ENCODE measurements at places on chromosomes 6 and 20.

GRCh38 chr6:74018825-74019224 lies 322.8 kb downstream of the CD109 start:
- no peak for DNase-seq

- no peak for DNase-seq
These were observed 124.0 kb upstream of the SLC2A12 start for GRCh38 chr6:134176264-134176975.

DNA sequence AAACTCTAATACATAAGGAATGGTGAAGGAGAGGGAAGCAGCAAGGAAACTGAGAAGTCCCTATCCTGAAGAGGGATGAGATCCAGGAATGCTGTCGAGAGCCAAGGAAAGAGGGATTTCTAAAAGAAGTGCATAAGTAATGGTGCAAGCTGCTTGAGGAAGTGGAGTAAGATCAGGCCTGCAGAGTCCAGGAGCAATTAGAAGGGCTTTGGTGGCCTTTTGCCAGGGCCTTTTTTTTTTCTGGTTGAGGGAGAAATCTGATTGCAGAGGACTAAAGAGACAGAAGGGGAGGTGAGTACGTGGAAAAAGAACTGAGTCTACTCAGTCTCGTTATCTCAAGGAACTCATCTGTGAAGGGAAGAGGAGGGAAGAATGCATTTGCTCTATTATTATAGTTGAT lies 396.2 kb downstream of the UTRN start:
- DNase-seq, result no peak

DNA sequence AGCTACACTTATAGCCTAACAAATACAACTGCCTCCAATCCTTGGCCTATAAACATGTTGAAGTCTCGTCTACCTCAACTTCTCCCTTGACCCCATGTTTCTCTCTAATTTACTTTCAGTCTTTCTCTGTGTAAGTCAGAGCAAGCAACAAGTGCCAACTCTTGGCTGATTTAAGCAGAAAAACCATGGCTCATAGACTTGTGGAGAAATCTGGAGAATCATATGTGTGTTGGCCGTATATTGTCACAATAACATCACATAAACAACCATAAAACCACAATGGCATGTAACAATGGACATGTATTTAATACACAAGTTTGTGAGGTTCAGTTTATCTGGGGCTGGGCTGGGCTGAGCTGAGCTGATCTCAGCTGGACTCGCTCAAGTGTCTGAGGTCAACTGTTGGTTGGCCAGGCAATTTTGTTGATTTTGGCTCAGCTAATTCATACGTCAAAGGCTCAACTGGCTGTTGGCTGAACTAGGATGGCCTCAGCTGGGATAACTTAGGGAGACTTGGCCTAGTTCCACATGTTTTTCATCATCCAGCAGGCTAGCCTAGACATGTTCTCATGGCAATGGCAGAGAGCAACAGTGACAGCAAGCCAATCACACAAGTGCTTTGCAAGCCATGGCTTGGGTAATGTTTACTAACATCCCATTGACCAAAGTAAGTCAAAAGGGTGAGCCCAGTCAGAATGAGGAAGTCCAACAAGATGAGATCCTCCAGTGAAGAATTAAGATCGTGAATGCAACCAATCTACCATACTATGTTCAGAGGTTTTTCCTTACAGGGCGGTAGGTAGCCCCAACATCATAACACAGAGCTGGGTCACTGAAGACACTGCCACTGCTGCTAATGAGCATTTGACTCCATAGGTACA lies 12.9 kb upstream of the TBC1D22B start:
- DNase-seq, result no peak

- DNase-seq, result peak; percentile 21
These were observed 188.9 kb upstream of the TAB2 start for GRCh38 chr6:149128489-149129145.

- DNase-seq, result no peak
These were observed 161.0 kb downstream of the KHDC1L start for GRCh38 chr6:73064266-73064665.

GRCh38 chr6:148502083-148502772 lies 159.6 kb downstream of the SASH1 start:
- DNase-seq, result no peak

DNA sequence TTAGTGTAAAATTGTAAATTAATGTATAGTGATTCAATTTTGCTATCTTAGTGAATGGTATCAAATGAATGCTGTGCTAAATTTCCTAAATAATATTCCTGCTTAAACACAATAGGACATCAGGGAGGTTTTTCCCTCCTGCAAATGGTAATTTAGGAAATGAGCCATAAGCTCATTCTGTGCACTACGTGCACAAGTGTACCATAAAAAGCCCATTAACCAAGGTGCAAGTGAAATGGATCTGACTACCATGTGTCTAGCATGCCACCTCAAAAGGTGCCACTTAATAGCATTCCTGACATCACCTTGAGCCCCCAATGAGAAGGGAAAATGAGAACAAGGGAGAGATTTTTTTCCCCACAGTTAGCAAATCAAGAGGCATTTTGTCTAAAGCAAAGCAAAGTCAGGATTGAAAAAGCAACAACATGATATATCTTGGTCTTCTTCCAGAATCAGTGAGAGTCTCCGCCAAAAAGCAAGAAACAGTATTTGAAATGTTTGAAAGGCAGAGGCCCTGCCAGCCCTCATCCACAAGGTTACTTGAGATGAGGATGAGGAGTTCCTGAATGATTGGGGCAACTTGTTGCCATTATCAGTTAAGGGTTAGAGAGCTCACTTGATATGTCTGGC lies 334.2 kb upstream of the RSPO3 start:
- DNase-seq, result no peak

DNA sequence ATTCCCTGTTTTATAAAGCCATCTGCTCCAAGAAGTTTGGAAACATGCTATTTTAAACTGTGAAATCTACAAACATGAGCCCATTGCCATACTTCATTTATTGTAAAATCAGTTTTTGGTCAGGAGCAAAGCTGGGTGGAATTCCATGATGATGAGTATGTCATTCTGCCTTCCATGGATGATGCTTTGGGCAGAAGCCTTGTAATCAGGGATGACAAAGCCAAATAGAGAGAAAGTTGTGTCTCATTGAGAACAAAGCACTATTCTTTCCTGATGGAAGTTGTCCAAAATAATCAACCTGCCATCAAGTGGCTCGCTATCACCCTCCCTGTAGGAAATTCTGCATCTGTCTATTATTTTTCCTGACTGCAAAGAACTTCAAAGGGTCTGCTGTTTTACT lies 313.0 kb upstream of the DEFB112 start:
- no peak for DNase-seq

DNA sequence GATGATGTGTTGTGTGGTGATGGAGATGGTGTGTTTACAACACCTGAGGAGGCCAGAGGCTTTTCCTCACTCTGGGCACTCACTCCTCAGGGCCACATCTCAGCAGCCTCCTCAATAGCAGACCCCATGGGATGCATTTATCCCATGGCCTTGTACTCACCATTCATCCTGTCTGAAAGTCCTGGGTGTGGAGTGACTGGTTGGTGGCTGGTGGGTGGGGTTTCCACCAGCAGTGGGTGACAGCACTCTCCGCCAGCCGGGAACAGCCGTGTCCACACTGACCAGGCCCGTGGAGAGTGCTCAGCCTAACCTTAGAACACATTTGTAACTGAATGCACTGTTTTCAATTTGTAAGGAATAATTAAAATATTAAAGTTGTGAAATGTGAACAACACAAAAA lies 163.4 kb upstream of the AFDN start:
- no peak for DNase-seq

DNA sequence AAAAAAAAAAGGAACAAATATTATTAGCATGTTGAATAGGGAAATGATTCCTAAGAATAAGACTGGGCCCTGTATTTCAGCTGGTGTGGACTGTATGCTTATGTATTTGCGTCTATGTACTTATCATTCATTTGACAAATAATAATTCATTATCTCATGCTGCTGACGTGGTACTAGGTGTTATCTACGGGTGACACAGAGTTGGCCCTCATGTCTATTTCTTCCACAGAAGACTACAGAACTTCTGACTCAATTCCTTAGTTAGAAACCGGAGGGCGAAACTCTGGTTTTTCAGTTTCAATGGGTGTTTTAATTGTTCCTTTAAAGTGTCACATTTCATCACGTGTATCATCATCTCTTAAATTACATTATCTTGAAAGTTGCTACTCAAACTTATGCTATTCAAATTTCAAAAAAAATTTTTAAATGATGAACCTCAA lies 305.9 kb downstream of the CLIC5 start:
- DNase-seq, result peak; percentile 26

DNA sequence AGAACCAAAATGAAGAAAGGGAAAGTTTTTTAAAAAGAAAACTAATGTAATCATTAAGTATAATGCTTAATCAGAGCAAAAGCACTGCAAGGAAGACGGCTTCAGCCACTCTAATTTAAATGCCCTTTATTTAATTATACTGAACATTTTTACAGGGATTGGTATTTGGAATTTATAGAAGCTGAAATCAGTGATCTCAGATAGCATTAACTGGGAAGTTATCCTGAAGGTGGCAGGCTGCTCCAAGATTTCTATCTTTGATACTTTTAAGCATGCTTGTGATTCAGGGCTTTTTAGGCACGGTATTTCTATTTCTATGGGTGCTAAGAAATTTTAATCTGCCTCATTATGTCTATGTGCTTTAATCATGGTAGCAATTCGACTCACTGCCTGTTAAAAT lies 1.3 kb upstream of the NDUFAF4 start:
- no peak for DNase-seq

DNA sequence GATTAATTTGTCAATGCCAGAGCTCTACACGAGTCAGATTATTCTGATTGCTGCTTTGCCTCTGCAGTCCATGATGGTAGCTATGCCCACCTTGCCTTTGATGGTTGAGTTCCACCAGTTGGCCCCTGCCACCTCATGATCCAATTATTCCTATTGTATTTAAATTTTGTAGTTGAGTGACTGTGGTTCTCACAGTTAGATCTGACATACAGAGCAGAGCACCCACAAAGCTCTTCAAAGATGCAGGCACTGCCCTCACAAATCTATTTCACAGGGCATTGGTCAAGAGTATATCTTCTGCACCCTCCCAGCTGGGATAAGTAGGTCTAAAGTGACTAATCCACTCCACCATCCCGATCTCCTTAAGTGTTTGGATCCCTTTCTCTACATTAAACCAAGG lies 318.8 kb downstream of the EYA4 start:
- DNase-seq, result no peak

GRCh38 chr20:16978497-16978896 lies 230.3 kb downstream of the OTOR start:
- DNase-seq, result no peak

- no peak for DNase-seq
These were observed 79.9 kb upstream of the SPTLC3 start for GRCh38 chr20:12928755-12929401.

DNA sequence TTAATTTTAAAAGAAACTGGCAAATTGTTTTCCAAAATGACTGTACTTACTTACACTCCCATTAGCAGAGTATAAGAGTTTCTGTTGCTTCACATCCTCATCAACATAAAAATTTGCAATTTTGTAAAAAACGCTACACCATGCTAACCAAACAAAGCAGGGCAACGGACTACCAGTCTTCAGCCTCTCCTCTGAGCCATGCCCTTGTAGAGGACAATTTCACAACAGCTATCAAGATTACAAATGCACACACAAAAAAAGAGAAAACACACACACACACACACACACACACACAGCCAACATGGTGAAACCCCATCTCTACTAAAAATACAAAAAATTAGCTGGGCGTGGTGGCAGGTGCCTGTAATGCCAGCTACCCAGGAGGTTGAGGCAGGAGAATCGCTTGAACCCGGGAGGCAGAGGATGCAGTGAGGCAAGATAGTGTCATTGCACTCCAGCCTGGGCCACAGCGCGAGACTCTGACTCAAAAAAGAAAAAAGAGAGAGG lies 4.1 kb upstream of the ADISSP start:
- DNase-seq, result no peak

DNA sequence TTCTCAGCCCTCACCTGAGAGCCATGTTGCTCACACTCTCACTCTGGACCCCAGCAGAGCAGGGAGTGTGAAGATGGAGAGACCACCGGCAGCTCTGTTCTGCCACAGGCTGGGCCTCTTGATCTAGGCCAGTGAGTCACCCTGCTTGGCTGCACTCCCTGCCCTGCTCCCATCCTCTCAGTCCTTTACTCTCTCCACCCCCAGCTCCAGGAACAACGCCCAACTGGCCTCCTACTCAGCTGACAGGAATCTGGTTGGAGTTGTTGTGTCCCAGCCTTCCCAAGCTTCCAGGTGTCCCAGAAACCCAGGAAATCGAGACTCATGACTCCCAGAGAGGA lies at the start of gene PSORS1C1:
TSS of gene PSORS1C1 (plus strand) at position 260 of the 338 bp plus-strand sequence. CDS start 14,833 bp downstream, outside the sequence.
- DNase-seq, result no peak

DNA sequence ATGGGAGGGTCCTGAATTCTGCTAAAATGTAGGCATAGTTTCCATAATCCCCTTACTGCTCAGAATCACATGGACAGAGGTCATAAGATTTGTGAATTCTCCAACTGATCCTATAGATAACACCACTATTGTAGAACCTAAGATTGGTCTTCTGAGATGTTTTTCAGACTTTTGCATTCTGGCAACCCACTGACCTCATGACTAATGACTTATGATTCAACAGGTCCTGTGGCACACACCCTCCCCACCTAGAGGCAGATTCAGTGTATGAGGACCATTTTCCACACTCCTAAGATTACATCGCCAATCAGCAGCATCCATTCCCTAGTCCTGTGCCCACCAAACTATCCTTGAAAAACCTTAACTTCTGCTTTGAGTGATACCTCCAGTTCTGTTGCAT lies 207.2 kb downstream of the BTBD9 start:
- no peak for DNase-seq

- DNase-seq, result no peak
These were observed 41.3 kb downstream of the UQCC2 start for GRCh38 chr6:33670086-33670660.

GRCh38 chr6:31723980-31724691 lies 963 bp downstream of the MPIG6B start:
- DNase-seq, result no peak

DNA sequence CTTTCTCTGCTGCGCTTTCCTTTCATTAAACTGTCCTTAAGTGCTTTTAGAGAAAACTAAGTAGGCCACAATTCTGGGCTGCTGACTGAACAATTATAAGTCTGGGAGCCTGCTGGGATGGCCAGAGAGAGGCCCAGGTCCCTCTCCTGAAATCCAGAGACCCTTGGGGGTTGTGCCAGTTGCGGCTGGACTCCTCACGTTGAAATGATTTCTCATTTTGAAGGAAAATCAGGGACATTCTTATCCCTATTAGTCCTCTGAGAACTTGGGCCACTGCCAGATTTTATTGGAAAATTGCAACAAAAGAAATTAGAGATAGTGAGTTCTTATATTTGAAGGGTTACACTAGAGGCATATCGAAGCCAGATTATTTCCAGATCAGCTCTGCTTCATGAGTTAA lies 145.1 kb downstream of the CLIC5 start:
- DNase-seq, result no peak

DNA sequence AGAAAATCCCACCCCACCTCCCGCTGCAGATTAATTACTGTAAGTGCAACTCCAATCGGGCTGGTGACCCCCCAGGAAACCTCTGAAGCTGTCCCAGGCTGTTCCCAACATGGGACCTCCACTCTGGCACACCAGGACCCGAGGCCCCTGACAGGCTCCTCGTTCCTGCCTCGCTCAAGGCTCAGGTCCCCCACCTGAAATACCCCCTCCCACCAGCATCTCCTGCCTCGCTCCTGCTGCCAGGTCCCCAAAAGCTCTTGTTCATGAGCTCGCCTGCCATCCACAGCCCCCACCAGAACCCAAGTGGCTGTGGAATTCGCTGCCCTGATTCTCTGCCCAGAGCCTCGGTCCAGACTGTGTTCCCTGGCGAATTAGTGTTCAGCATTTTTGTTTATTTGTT lies 26.1 kb downstream of the NPEPL1 start:
- peak; percentile 4 for DNase-seq
